Dermis microvascular lymphatic vessel endothelial cell (primary cell): ENCODE measurements at places on chromosomes 6 and 20.
A peak's percentile ranks its signal among the peaks of the same experiment; 100 is the strongest.

- no peak for DNase-seq
Measured at GRCh38 chr6:37622646-37623071, 75.0 kb downstream of the MDGA1 start.

DNA sequence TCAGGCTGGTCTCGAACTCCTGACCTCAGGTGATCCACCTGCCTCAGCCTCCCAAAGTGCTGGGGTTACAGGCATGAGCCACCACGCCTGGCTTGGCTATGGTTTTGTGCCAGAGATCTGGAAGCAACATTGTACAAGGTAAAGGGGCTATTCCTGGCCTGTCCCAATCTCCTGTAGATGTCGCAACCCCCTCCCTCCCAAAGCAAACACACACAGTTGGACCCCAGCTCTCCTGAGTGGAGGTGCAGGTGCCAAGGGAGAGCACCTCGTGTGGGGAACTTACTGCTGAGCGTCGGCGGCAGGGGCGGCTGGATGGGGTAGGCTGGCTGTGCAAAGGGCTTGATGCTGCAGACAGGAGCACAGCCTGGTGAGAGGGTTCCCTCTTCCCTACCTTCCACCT, 8.8 kb downstream of the RPL10A start:
- no peak for DNase-seq

- DNase-seq = no peak
Measured at GRCh38 chr6:144652292-144652891, 367.3 kb downstream of the UTRN start.

- DNase-seq = no peak
Measured at GRCh38 chr6:14354919-14355572, 237.5 kb downstream of the CD83 start.

DNA sequence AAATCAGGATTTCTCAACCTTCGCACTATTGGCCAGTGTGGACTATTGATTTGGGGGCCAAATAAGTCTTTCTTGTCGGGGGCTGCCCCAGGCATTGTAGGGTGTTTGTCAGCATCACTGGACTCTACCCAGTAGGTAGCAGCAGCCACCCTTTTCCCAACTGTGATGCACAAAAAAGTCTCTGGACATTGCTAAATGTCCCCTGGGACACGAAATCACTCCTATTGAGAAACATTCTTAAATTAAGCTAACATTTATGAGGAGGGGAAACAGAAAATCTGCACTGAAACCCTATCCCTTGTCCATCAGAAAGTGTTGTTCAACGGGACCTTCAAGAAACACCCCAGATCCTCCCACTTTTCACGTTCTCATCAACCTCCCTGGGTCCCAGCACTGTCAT, 54.2 kb downstream of the NFATC2 start:
- no peak for DNase-seq

GRCh38 chr20:41738604-41739206, 120.5 kb upstream of the CHD6 start:
- DNase-seq = peak; percentile 4

GRCh38 chr6:109118871-109119354, 23.6 kb downstream of the CEP57L1 start:
- no peak for DNase-seq
